SHP77 (cell line): ENCODE measurements at places on chromosomes 4 and X.

GRCh38 chr4:23373261-23373660, 516.6 kb downstream of the PPARGC1A start:
- no peak for DNase-seq

DNA sequence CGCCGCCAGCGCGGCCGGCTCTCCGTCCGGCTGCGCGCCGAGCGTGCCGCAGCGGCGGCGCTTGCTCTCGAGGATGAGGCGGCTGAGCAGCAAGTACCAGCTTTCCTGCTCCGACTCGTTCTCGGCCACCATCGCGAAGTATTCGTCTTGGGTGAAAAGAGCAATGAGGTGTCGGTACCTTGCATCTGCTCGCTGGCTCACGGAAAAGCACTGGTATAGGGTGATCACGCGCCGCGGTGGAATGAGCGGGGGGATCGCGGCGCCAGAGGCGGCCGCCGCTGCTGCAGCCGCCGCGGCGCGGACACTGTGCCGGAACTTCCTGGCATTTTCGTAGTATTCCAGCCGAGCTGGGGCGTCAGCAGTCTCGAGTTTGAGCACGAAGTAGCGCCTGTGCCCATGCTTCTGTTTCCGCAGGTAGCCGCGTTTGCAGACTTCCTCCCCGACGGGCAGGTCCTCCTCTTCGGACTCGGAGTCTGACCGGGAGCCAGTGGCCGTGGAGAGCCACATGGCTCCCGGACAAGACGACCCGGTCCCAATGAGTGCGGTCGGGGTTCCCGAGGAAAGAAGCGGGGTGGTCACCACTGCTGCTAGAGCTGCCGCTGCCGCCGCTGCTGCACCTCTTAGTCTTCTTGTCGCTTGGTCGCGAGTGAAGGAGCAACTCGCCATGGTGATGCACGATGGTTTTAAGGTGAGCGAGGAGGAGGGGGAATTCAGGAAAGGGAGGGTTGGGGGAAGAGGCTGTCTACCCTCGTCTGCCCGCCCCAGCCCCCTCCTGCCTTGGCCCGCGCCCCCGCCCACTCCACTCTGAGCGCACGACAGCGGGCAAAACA, 469 bp downstream of the IRS4 start:
- DNase-seq = no peak

GRCh38 chrX:120999413-120999812, 13.9 kb upstream of the CT47A1 start:
- DNase-seq = no peak

- DNase-seq = no peak
These were observed 79.5 kb downstream of the PRKG2 start for GRCh38 chr4:81135501-81135900.

- DNase-seq = no peak
These were observed 54.7 kb downstream of the FAM193A start for GRCh38 chr4:2591189-2591588.

- no peak for DNase-seq
These were observed 115.8 kb downstream of the HS6ST2 start for GRCh38 chrX:132842460-132843238.

GRCh38 chr4:2746891-2747695, 9.0 kb downstream of the TNIP2 start:
- DNase-seq = no peak

DNA sequence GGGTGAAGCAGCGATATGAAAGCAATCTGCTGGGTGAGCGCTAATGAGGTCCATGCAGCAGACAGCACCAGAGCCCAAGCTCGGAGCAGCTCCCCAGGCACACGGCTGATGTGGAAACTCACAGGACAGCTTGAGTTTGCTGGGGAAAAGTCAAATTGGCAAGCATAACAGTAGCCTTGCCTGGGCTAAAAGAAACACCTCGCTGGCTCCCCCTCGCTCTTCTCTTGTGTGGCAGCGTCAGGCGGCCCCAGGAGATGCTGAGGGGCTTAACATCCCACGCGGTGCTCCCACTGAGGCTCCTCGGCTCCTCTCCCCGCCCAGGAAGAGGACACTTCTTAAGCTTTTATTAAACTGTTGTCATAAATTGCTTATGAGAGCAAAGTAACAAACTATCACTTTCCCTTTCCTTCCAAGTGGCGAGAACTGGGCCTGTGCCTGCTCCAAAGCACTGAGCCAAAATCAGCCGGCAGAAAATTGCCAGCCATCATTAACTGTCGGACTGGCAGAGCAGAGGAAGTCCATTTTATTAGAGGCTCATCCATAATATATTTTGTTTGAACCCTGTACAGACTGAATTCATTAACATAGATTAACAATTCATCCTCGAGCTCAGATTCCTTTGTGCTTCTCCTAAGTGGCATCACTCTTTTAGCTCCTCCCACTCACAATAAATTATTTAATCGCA, 111.4 kb downstream of the TSPAN5 start:
- no peak for DNase-seq

DNA sequence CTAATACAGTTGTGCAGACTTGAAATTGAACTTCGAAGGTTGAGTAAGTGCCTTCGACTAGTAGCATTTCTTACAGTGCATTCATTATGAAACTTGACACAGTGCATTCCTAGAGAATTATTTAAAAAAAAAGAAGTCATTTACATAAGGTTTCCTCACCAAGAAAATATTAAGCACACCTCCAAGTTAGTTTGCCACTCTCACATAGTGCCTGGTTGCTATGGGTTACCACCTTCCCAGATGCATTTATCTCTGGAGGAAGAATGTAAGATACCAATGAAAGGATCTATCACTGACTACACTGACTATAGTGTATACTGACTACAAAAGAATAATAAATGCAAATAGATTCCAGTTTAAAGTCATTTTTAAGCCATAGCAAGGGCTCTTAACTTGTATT, 311.9 kb upstream of the RASGEF1B start:
- no peak for DNase-seq

GRCh38 chr4:3706111-3706511, 60.1 kb upstream of the ADRA2C start:
- no peak for DNase-seq

GRCh38 chr4:37726666-37727065, 40.5 kb upstream of the RELL1 start:
- no peak for DNase-seq
